ENCODE measurements at places on chromosomes 16 and 17. TPM values are rescaled to one million over a fixed set of nuclear protein-coding genes. Genes with fewer than 3 reads are reported as not detected.

Gene CMTM2
- not detected for total RNA-seq

Gene CIAO2B
- total RNA-seq: 123 TPM

Gene ARL5C
- not detected for total RNA-seq

Gene CPHXL2
- total RNA-seq: not detected

Gene FADS6
- total RNA-seq: not detected

Gene FOXF1
- total RNA-seq: not detected

Gene TBC1D3H
- total RNA-seq: not detected

Gene ALOX12B
- not detected for total RNA-seq

Gene ABCC6
- total RNA-seq: 0.34 TPM
